NCI-H2029 (cell line): ENCODE measurements at places on chromosomes 11 and 22.

- no peak for DNase-seq
Observed at GRCh38 chr22:32587449-32587848, 112.8 kb downstream of the FBXO7 start.

- no peak for DNase-seq
Observed at GRCh38 chr22:41830174-41830573, 2.7 kb upstream of the SREBF2 start.

DNA sequence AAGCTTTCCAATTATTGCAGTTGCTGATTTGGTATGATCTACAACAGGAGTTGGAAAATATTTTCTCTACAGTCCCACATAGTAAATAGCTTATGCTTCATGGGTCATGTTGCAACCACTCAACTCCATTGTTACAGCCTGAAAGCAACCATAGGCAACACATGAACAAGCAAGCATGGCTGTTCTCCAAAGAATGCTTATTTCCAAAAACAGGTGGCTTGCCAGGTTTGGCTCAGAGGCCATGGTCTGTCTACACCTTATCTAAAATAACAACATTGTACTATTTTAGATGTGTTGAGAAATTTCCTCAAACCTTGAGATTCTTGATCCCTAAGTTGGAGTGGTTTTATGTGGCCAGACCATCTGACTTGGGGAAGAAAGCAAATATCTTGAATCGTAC is 153.9 kb upstream of the MPPED2 start:
- no peak for DNase-seq

- DNase-seq, result no peak
Observed at GRCh38 chr11:69799582-69799981, 19.6 kb downstream of the FGF3 start.

- no peak for DNase-seq
Observed at GRCh38 chr11:111384494-111384893, 5.4 kb upstream of the POU2AF1 start.

DNA sequence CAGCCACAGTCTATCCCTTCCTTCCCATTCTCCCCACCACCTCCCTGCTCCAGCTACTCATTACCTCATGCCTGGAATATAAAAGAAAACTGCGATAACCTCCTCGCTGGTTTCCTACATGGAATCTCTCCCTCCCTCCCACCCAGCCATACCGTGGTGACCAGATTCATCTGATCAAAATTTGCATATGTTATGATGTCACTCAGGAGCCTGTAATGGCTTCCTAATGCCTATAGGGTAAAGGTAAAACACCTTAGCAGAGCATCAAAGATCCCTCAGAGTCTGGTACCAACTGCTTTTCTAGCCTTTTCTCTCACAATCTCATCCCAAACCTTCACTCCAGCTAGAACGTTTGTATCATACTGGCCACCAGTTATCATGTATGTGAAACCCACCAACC is 19.6 kb downstream of the RTN4RL2 start:
- no peak for DNase-seq

GRCh38 chr22:40024201-40025061 is 29.7 kb downstream of the FAM83F start:
- DNase-seq, result peak; percentile 46

DNA sequence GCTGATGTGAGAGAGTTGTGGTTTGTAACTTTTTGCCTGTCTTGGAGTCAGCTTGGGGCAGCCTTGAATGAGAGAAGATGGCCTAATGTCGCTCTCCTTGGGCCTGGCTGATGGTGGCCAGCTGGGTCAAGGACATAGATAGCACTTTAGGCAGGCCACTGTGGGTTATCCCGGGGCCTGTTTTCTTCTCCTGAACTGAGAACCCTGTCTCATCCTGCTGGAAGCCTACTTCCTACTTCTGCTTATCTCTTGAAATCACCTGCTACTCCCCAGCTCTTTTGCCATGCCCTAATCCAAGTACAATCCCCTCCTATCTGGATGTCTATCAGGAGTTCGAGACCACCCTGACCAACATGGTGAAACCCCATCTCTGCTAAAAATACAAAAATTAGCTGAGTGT is 49.5 kb downstream of the OSBP2 start:
- no peak for DNase-seq

GRCh38 chr11:116879800-116880625 is 42.6 kb upstream of the APOA1 start:
- DNase-seq, result peak; percentile 37
